Stimulated activated CD4-positive, alpha-beta T cell treated with anti-CD3 and anti-CD28 coated beads, TNF-alpha, amount 100 ng/mL, for 1 hour (primary cell): ENCODE measurements at places on chromosomes 13 and 19.

- DNase-seq, result no peak
Measured at GRCh38 chr19:38674388-38675171, 27.1 kb downstream of the ACTN4 start.

GRCh38 chr19:43457809-43458208 lies 7.6 kb downstream of the LYPD3 start:
- no peak for DNase-seq

DNA sequence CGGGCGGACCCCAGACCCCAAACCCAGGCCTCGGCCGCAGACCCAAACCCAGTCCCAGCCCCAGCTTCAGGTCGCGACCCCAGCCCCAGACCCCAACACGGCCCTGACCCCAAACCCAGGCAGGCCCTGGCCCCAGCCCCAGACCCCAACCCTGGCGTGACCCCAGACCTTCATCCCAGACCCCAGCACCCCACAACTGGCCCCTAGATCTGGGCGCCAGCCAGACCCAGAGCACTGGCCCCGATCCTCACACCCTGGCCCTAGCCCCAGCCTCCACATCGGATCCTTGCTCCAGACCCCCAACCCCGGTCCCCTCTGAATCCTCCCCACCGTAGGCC lies 7.5 kb downstream of the MBD3 start:
- DNase-seq, result no peak

- no peak for DNase-seq
Measured at GRCh38 chr19:45442778-45443461, 19.2 kb upstream of the ERCC1 start.
